ACHN (cell line): ENCODE measurements at places on chromosomes 2 and 18.

GRCh38 chr2:71798266-71799012 lies 345.1 kb downstream of the DYSF start:
- DNase-seq = peak; percentile 57

- DNase-seq = no peak
Measured at GRCh38 chr2:43407935-43408334, 181.5 kb upstream of the ZFP36L2 start.

DNA sequence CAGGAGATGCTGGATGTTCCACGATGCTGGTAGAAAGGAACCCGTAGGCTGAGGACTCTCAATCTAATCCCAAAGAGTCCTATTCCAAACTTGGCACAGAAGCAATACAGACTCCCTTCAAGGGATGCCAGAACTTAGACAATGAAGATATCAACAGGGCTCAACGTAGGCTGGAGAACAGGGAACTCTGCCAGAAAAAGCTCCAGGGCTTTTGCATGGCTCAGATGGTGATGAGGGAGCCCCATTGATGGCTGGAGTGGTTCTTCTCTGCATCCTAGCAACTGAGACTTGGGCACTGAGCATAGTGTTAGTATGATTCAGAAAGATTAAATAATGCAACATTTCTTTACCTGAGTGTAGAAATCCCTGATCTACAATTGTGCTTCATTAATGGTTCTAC lies 117.2 kb upstream of the NCK2 start:
- DNase-seq = no peak

DNA sequence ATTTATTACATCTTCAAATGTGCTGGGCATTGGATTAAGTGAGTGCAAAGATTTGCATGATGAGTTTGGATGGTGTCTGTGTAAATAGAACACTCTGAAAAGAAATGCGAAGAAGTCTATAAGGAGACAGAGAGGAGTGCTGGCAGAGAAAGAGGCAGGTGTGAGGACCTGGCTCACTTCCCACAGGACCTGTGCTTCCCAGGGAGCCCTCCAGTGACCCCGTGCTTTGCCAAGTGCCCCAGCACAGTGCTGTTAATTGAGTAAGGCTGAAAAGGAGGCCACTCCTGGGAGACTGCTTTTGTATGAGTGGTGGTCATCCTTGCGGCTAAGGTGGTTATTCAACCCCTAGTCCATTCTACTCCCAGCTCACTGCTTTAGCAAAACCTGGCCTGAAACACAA lies 230.8 kb downstream of the OSR1 start:
- no peak for DNase-seq

DNA sequence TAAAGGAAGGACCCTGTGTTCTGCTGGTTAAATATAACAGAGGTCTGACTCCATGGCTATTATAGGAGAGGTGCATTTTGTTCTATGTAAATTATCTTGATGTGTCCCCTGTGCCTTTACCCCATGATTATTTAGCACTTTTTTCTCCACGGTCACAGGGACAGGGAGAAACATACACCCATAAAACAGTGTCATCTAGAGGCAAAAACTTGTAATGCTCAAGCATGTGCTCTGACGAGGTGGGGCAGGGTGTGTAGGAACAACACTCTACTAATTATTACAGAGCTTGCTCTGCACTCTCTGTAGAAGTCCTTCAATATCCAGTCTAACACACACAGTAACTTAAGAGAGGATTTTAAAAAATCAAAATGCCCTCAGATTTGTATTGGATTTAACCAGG lies 187.9 kb downstream of the NEDD4L start:
- peak; percentile 26 for DNase-seq

DNA sequence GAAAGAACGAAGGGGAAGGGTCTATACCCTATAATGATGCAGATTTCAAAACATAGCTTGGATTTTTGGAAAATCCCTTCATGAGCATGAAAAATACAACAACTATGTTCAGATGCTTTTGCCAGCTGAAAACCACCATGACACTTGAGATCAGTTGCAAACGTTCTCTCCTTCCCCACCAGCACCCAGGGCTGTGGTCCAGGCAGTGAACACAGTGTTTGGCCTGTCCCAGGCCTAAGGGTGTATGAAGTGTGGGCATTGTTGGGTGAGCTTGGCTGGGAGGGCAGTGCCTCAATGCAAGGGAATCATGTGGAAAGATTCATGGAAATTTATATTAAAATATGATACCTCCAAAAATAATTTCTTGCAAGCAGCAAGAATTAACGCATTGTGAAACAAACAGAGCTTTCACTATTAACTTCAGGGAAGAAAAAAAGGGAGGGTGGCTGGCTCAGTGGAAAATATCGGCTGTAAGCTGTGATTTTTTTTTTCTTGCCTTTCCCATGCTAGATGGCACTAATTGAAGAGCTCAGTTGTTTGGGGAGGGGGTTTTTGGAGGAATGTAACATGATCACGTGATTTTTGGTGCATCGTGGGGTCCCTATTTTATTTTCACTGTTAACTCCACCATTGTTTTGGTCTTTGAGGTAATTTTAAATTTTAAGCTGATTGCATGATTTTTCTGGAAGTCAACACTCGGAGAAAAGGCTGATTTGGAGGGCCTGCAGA lies 52.0 kb downstream of the CDC42EP3 start:
- no peak for DNase-seq

- no peak for DNase-seq
Measured at GRCh38 chr2:19860022-19860421, 41.8 kb downstream of the TTC32 start.

DNA sequence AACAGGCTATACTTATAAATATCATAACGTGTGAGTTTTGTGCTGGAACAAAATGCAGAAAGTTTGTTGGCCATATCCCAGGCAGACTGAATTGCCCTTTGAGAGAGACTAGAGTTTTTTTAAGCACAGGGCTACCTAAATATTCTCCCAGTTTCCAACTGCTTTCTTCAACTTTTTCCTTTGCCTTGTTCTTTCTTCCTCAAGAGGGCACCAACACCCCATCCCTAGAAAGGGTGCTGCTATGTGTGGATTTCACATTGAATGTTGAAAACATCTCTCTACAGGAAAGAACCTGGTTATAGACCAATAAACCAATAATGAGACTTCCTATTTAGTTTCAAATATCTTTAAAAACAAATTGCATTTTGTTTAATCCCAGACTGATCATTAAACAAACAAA lies 87.9 kb downstream of the ICOS start:
- DNase-seq = peak; percentile 55

DNA sequence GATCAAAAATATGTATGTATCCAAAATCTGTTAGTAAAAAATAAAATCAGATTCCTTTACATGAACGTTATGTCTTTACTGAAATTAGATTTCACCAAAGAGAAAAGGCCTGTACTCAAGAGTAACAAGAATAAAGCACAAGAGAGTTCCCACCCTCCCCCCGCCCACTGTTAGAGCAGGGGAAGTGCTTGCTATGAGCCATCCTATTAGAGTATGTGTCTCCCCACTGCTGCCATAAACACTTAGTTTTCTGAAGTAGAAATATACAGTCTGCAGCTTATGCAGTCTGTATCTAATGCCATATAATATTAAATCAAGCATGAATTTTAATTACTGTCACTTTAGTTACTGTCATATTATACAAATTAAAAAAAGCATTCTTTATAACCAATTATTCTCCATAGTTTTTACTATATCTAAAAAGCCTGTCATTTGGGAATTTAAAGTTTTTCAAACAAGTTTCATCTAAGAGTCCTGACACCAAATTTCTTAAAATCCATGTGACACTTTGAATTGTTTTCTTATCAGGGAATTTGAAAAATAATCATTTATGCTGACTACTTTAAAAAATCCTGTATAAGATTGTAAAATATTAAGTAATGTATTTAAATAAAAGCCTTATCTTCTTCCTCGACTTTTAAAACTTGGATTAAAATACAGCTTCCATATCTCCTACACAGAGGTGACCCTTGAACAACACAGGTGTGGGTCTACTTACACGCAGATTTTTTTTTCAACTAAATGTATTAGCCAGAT lies 51.8 kb upstream of the GPR75 start:
- no peak for DNase-seq

DNA sequence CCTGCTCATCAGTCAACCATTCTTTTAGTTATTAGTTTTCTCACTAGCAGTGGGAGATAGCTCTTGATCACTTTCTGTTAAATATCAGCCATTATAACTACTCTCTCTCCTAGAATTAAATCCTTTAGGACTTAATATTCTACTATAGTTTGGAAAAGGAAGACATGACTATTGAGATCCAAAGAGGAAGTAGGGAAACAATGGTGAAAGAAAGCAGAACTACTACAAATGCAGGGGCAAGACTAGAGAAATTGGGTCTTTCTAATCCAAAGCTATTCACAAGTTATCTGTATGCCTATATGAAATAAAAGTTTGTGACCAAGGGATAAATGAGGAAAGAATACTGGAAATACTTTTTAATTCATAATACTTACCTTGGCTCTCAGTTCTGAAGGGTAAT lies 65.1 kb downstream of the SRBD1 start:
- DNase-seq = no peak

GRCh38 chr2:128172191-128172590 lies 81.2 kb downstream of the UGGT1 start:
- no peak for DNase-seq

DNA sequence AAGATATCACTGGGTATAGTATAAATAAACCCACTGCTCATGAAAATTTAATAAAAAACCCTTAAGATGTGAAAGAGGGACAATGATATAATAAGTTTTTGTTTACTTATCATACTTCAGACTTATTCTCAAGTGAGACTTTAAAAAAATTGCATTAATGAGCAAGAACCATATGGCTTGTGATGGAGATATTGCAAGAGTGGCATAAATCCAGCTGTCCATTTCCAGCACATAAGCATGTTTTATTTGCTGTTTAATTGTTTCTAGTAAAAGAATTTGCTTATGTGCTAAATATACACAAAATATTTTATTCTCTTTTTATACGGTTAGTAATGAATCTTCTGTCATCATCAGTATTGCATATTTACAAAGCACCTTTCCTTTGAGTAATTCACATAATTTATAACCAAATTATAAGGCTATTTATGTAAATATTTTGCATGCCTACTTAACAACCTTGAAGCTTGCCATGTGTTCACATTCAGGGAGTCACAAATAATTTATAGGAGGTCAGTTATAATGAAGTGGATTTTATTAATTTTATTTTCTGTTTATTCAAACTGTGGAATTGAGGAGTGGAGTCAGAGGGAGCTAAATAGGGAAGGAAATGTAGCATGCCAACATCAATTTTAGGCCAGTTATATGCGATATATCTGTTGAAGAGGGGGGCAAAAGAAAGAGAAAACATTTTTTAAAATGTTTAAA lies 318.5 kb upstream of the CWC22 start:
- DNase-seq = no peak

DNA sequence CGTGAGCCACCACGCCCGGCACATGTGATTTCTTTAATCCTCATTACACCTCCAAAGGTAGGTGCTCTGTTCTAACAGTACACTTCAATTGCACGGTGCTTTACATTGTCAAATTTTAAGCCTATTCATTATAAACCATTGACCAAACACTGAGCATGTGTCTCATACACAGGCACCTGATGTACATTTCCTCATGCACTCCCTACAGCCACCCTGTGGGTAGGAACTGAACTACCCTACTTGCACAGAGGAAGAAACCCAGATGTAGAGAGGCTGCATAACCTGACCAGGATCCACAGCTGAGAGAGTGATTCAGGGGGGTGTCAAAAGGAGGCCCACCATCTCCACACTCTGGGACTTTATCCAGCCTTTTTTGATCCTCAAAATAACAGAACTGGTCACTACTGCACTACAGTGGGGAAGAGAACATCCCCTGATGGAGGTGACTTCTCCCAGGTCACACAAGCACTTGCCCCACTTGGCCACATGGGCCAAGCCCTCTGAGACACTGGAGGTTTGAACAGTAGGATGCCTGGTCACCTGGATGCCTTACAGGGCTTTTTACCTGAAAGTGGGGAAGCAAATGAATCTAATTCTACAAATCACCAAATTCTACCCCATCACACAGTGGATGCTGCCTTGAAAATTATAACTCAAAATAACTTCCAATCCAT lies 6.9 kb upstream of the DPYSL5 start:
- DNase-seq = peak; percentile 25

DNA sequence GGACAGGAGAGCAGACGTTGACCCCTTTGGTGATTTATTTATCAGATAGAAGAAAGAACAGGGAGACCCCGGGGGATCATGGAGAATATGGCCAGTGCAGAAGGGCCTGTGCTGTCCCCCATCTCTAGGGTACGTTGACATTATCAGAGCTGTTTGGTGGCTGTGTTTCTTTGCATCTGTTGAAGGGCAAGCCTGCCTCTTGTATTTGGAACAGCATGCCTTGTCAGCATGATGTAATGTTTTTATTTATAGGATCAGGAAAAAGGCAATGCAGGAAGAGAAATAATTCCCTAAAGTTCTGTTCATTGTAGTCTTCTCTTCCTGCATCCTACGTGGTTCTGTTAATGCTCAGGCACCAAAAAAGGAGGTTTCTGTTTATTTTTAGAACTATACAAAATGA lies 49.8 kb upstream of the CABYR start:
- DNase-seq = no peak

DNA sequence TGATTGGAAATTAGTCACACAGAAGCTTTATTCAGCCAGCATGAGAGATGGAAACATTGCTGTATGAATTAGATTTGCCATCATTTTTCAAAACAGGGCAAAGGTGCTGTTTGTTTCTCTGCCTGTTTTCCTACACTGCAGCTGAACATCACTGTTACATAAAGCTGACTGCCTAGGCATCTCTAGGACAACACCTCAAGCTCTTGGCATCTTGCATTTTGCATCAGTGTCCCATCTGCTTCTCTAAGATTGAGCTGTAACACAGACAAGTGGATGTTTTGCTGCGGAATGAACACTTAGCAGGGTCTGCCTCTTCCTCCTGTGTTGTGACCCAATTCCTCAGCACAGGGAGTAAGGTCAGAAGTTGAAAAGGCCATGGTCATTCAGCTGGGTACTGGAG lies 4.9 kb downstream of the CCT7 start:
- no peak for DNase-seq

DNA sequence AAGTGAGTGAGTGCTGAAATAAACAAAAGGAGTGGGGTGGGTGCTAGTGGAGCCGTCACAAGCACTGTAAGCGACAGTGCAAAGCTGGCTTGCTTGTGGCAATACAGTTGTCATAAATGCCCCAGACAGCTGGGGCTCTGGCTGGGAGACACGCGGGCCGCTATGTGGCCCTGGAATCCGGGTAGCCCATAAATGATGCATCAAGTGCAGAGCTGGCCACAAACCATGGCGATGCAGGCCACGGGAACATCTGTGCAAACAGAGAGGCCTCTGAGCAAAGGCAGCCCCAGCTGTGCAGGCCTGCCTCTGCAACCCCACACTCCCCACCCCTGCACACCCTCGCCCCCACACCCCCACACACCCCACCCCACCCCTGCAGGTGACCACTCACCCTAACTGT lies 349.2 kb upstream of the ID2 start:
- no peak for DNase-seq

GRCh38 chr2:165436559-165436958 lies 32.9 kb upstream of the CSRNP3 start:
- no peak for DNase-seq

DNA sequence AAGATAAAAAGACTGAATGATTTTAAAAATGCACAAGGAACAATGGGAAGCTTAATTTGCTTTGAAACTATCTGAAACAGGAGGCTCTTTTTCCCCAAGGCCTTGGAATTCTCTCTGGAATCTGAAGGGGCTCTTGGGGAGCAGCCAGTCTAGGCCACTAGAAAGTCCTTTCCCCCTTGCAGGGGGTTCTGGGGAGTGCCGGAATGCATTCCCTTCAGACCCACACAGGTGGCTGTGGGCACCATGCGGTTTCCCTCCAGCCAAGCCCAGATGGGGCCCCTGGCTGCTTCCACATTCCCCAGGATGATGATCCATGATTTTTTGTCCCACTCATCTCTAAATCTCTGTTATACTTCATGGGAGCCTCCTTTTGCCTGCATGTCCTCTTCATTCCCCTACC lies 10.7 kb downstream of the GPR45 start:
- no peak for DNase-seq
